Activated CD8-positive, alpha-beta memory T cell treated with anti-CD3 and anti-CD28 coated beads, Interleukin-2, amount 10 ng/mL, durations not matched to agents 7 days and 5 days (primary cell): ENCODE measurements at places on chromosomes 11 and 22. TPM values are rescaled to one million over a fixed set of nuclear protein-coding genes. Genes with fewer than 3 reads are reported as not detected.

MPPED2 gene
- total RNA-seq: not detected

THY1 gene
- total RNA-seq: 0.30 TPM

OR2AG2 gene
- total RNA-seq: not detected

PANX3 gene
- not detected for total RNA-seq

UPK3A gene
- not detected for total RNA-seq

C11orf87 gene
- not detected for total RNA-seq

GRM5 gene
- total RNA-seq: not detected

OLFML1 gene
- not detected for total RNA-seq

CTTN gene
- total RNA-seq: 1.4 TPM

TP53I11 gene
- 2.2 TPM for total RNA-seq

NFAM1 gene
- total RNA-seq: 0.07 TPM

CDON gene
- total RNA-seq: 1.5 TPM

SCN3B gene
- not detected for total RNA-seq

RASD2 gene
- total RNA-seq: not detected

RPS25 gene
- 945 TPM for total RNA-seq

SCGB1A1 gene
- not detected for total RNA-seq

GPR83 gene
- total RNA-seq: 0.09 TPM

P2RY2 gene
- not detected for total RNA-seq

CALCA gene
- not detected for total RNA-seq

GNG3 gene
- not detected for total RNA-seq

MYO18B gene
- total RNA-seq: 3.6 TPM

SWAP70 gene
- 7.9 TPM for total RNA-seq

GGA1 gene
- 85.9 TPM for total RNA-seq

SYT12 gene
- total RNA-seq: not detected

RTN4RL2 gene
- not detected for total RNA-seq

HBE1 gene
- total RNA-seq: not detected

SLC22A6 gene
- total RNA-seq: not detected

OVOL1 gene
- not detected for total RNA-seq

OR8A1 gene
- not detected for total RNA-seq

NUCB2 gene
- total RNA-seq: 100.0 TPM

RAG2 gene
- total RNA-seq: not detected

SERHL2 gene
- 3.5 TPM for total RNA-seq

FAM180B gene
- 0.21 TPM for total RNA-seq

BAIAP2L2 gene
- total RNA-seq: 0.70 TPM

SORL1 gene
- 17.4 TPM for total RNA-seq

FAT3 gene
- total RNA-seq: not detected

C22orf31 gene
- not detected for total RNA-seq

DRD4 gene
- 0.16 TPM for total RNA-seq

C11orf52 gene
- not detected for total RNA-seq

ACTN3 gene
- 0.40 TPM for total RNA-seq

MUC5B gene
- total RNA-seq: not detected

SPECC1L gene
- total RNA-seq: 55.3 TPM

KCNE3 gene
- total RNA-seq: 0.16 TPM
